ENCODE measurements at places on chromosomes 3 and 15.

- no peak for DNase-seq
Observed at GRCh38 chr15:49844390-49844789, 223.5 kb downstream of the DTWD1 start.

DNA sequence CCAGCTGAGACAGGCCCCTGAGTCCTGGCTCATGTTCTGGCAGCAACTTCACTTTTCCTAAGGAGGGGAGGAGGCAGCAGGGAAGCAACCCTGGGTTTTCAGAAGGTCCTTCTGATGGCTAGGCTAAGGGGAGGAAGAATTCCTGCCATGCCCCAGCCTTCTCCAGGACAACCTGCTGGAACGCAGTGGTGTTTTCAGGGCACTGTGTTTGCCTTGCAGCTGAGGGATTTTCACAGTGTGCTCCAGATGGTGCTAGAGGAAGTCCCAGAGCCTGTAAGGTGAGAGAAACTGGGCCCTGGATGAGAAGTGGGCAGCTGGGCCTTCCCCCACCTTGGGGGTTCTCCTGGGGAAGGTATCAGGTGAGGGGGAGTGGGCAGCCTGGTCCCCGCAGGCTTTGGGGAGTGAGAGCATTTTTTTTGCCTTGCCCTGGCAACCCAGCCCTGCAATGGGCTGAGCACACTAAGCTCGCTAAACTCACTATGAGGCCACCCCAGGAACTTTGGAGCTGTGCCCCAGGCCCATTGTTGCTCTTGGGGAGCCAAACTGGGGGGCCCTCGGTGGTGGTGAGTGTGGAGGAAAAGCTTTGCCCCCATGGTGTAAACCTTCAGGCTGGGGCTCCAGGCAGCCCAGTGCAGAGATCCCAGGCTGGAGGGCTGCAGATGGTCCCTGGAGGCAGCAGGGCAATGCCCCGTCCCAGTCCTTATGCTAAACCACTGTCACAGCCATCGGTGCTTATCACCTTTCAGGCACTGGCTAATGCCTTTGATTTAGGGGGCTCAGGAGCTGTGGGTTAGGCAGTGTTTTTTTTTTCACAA lies 41.1 kb downstream of the ACAA1 start:
- no peak for DNase-seq

DNA sequence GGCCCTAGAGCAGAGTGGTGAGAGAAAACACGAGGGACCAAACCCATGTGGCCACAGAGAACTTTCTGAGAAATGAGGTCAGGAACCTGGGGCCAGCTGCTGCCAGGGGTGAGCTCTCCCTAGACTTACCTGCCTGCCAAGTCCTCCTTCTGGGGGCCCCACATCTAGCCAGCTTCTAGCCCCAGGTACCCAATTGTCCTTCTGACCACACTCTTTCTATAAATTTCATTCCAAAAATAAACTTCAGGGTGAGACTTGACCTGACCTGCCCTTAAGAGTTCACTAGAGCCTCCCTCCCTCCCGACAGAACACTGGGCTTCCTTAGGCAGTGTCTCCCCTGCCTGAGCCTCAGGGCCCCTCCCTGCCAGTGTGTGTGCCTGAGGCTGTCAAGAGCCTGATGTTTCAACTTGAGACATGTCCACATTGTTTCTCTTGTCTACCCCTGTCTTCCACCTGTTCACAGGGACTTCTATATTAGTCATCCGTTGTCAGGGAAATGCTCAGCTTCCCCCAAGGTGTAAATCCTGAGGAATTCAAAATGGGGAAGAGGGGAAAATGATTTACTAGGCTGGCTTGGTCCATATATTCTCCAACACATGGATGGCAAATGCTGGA lies 312.8 kb upstream of the TLE3 start:
- no peak for DNase-seq

- no peak for DNase-seq
Observed at GRCh38 chr3:129360705-129361460, 67.6 kb downstream of the EFCAB12 start.

DNA sequence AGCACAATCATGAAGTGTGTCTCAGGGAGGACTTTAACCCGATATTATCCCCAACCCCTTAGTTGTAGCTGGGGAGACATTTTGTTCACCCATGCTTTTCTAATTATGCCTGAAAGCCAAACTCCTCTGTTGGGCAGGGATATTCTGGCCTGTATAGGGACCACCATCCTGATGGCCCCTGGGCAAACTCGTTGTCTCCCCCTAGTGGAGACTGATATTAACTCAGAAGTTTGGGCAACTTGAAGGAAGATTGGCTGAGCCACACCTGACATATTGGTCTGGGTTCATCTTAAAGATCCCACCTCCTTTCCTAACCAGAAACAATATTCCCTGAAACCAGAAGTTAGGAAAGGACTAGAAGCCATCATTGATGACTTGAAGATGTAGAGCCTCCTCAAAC lies 42.3 kb downstream of the TM4SF18 start:
- DNase-seq: no peak

DNA sequence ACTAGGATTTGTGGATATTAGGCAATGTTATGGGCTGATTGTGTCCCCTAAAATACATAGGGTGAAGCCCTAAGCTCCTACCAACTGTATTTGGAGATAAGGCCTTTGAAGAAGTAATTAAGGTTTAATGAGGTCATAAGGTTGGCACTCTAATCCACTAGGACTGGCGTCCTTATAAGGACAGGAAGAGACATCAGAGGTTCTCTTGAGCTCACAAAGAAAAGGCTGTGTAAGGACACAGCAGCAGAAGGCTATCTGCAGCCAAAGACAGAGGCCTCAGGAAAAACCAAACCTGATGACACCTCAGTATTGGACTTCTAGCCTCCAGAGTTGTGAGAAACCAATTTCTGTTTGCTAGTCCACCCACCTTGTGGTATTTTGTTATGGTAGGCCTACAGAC lies 416.7 kb downstream of the ZBTB20 start:
- DNase-seq: no peak

GRCh38 chr3:139654637-139655365 lies 23.0 kb downstream of the NMNAT3 start:
- DNase-seq: no peak

DNA sequence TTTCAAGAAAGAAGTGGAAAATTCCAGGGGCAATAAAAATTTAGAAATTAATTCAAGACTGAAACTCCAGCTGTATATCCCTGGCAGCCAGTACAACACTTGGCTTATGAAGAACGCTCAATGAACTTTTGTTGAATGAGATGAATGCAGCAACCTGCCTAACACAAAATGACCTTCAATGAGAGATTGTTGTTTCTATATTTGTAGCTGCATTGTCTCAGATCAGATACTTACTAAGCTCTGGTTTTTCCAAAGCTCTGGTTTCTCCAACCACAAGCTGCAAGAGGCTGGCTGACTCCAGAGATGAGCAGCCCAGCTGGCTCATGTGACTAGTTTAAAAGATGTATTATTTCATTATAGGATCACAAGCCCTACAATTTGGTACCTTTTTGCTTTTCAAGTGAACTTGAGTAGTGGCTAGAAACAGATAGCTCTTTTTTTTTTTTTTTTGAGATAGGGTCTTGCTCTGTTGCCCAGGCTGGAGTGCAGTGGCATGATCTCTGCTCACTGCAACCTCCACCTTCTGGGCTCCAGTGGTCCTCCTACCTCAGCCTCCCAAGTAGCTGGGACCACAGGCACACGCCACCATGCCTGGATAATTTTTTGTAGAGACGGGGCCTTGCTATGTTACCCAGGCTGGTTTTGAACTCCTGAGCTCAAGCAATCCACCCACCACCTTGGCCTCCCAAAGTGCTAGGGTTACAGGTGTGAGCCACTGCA lies 57.4 kb downstream of the UMPS start:
- no peak for DNase-seq

- no peak for DNase-seq
Observed at GRCh38 chr15:65937476-65937875, 68.2 kb downstream of the RAB11A start.

DNA sequence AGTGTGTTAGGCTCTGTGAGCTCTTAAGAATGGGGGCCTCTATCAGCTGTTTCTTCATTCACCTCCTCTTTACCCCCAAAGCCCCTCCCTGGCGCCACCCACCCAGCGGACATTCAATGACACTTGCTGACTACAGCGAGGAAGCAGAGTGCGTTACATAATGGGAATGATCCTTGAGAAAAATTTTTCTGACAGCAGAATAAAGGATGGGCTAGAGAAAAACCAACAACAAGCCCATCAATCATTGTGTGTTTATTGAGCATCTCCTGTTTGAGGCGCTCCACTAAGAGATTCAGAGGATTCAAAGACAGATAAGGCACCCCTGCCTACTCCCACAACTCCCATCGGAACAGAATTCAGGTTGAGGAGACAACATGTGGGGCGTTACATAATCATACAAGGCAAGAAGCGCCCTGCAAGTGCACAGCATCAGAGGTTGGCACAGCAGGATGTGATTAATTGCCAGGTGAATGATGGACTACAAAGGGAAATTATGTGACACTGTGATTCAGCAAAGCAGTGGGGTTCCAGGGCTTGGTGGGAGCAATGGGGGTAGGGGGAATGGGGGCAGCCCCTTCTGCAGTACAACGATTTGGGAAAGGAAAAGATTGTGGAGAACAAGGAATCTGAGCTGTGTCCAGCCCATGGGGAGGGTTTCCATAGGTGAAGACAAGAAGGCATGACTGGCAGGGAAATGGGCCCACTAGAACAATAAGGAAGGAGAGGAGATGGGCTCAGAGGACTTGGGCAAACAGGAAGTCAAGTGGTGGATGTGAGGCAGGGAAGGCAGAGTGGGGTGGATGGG lies 141.3 kb upstream of the ATP2B2 start:
- DNase-seq: no peak

DNA sequence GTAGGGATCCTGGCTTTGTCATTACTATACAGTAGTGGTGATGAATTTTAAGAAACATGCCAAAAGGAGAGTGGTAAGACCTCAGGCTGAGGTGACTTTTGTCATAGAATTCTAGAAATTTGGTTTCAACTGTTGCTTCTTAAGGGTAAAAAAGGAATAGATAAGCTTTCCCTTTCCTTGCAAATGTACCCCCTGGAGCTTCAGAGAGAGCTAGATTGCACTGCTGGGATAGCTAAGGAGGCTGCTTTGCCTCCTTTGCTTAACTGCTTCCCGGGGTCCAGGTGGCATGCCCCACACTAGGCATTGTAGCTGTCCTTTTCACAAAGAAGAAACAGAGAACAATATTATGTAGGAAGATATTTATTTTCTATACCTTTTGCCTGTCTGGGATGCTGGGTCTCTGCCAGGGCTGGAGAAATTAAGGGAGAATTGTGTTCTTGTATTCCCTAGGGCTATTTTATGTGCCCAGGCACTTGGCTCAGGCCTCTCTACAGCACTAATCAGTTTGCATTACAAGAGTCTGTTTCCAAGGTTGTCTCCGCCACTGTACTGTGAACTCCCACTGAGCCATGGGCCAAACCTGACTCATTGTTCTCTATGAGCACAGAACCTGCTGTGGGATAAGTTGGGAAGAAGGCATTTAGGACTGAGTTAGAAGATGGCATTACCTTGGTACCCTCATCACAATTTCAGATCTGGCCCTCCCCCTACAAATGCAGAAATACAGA lies 460.0 kb downstream of the PDCD6IP start:
- DNase-seq: no peak

- DNase-seq: no peak
Observed at GRCh38 chr3:31314258-31314657, 218.5 kb upstream of the STT3B start.

GRCh38 chr3:159803459-159803858 lies 185.2 kb upstream of the IL12A start:
- DNase-seq: no peak

GRCh38 chr3:100697723-100698285 lies 11.5 kb upstream of the TFG start:
- DNase-seq: no peak

DNA sequence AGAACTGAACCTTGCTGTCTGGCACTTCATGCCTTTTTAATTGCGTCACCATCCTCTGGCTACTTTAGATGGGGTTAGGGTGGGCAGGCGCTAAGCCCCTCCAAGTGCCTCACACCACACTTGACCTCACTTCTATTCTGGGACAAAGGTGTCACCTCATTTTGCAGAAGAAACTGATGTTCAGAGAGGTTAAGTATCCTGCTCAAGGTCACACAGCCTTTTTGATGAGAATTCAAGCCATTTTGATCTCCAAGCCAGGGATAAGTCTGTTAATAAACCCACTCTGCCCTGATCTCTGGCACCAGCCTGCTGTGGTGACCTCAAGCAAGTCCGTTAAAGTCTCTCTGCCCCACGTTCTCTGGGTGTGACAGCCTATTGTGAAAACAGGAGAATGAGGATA lies 58.8 kb upstream of the PRR23C start:
- no peak for DNase-seq

All from stimulated activated CD4-positive, alpha-beta T cell treated with anti-CD3 and anti-CD28 coated beads, Interleukin-1b, Interleukin-23, amount 100 ng/mL, for 48 hours (primary cell).